CD4-positive, alpha-beta T cell treated with Interleukin-12 subunit alpha and Interleukin-12 subunit beta, for 1 hour (primary cell): ENCODE measurements at places on chromosomes 6 and 20.

DNA sequence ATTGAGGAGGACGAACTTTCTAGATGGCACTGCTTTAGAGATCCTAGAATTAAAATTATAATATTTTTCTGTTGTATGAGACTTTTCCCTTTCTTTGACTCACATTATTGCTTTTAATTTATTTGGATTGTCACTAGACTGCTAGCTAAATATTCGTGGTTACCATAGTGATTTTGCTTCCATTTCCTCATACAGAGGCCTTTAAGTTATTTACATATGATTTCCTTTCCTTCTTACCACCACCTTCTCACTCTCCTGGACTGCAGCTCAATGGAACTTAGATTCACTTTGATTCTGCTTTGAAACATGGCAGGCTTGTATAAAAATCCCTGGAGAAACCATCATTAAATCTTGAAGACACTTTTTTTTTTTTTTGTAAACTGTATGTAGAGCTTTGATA is 222.9 kb downstream of the LAMA2 start:
- no peak for DNase-seq

DNA sequence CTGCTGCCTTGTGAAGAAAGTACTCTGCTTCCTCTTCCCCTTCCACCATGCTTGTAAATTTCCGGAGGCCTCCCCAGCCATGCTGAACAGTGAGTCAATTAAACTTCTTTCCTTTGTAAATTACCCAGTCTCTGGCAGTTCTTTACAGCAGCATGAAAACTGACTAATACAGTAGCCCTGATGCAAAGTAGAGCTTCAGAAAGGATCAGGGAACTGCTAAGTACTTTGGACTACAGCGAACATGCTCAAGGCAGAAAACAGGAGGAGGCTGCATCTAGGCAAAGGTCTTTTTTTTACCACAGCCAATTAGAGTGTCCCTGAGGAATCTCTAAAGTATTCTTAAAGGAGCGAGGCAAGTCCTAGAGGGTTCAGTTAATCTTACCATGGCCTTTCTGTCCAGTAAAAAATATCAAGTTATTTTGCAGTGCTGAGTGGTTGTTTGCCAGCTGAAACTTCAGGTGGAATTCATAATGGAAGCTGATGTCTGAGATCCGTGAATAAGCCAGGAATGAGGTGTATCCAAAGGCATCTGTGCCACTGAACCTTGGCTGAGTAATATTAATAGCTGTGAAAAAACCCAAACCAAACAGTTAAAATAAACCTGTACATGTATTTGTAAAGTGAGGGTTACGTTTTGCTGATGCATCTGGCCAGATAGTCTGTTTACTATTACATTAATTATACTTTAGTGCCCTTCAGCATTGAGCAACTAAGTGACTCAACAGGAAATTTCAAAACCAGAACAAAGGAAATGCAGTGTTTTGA is 170.4 kb downstream of the PHF3 start:
- DNase-seq, result no peak

DNA sequence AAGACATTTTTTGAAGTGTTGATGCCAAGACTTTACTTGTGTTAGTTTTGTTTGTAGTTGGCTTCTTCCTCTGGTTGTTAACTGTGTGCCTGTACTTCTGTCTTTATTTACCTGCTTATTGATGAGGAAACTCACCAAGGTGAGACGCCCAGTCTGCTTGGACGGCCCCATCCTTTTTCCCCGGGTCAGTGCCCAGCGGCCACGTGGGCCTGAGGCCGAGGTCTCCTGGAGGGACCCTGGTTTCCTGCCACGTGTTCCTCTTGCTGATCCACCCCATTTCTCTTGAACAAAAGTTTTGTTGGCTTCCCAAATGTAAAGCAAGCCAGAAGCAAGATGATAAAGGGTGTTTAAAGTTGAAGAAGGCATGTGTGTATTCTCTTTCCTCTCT is 24.8 kb downstream of the DUSP22 start:
- no peak for DNase-seq

DNA sequence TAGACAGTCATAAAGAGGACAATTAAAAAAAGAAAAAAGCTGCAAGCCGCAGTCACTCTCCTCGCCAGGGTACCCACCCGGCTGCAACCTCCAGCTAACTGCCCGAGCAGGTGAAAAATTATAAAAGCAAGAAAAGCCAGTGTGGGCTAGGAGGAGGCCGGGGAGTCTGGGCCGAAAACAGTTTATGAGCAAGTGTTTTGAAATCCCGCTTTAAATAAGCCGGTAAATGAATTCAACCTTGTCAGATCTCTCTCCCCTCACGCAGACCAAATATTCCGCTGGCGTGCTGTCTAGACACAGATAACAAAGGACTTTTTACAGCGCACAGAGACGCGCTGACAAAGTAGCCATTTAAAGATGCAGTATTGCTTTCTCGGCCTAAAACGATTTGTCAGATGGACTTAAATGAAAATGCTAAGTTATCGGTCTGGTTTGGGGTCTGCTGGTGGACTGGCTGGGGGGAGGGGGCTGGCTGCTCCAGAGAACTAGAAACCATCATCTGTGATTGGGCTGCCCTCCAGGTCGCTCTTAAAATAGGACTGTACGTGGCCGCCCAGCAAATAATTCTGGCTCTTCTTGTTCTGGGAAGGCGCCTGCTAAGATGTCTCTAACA is 24.6 kb downstream of the PMEPA1 start:
- no peak for DNase-seq

DNA sequence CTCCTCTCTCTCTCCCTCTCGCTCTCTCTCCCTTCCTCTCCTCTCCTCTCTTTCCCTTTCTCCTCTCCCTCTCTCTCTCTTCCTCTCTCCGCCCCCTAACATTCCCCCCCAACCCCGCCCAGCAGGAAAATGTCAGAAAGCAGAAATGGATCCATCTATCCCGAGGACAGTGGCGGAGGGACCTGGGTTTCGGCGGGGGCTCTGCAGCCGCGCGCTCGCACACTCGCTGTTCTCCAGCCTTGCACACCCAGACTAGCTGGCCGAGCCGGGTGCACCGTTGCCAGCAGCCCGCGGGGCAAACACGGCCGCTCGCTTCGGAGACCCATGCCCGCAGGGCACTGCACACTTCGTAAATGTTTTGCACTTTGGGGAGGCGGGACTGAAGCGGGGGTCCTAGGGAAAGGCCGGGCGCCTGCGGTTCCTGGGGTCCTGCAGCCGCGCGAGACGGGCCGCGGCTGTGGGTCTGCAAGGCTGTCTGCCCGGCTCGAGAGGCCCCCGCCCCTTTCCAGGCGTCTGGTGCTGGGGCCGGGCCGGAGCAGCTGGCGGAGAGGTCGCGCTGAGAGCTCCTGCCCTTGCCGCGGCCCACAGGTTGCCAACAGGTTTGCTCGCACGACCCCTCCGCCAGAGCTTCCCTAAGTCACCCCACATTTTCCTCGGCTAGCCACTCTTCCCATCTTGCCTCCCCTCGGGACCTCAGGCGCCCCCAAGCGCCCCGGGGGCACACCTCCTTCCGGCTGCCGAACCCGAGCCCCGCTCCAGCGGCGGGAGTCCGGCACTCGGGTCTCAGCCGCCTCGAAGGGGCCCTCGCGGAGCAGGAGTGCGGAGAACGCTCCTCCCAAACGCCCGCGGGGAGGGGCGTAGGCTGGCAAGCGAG is 818 bp upstream of the MDGA1 start:
- DNase-seq, result peak; percentile 72

- no peak for DNase-seq
Measured at GRCh38 chr20:51752343-51752951, 15.7 kb downstream of the ATP9A start.

- DNase-seq, result peak; percentile 13
Measured at GRCh38 chr6:6583836-6584235, 4.7 kb upstream of the LY86 start.

DNA sequence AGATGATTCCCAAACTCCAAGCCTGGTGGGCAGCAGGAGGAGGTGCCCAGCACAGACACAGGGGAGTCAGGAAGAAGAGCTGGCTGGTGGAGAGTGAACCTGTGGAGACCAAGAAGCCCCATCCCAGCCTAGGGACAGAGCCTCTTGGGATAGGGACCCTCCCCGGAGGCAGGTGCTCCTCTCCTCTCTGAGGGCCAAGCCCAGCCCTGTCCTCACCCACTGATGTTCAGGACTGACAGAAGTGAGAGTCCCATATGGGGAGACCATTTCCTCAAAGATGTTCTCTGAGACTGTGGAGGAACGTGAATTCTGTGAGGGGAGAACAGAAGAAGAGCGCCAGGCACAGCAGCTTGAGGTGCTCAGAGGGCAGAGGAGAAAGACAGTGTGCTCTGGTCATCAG is 2.4 kb upstream of the EBF4 start:
- no peak for DNase-seq

DNA sequence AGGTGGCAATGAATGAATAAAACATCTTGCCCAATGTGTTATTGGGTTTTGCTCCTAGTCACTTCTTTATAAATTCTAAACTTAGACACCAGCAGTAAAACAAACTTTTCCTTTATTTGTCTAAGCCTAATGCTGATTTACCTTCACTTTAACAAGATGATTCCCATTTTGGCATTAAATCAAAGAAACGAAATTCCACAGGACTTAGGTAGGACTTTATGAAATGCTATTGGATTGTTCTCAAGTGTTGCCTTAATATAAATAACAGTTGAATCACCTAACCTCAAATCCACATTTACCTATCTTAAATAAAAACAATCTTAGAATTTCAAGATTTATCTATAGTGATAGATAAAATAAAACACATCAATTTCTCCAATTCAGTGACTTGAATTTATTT is 831.8 kb downstream of the EPHA7 start:
- DNase-seq, result no peak

DNA sequence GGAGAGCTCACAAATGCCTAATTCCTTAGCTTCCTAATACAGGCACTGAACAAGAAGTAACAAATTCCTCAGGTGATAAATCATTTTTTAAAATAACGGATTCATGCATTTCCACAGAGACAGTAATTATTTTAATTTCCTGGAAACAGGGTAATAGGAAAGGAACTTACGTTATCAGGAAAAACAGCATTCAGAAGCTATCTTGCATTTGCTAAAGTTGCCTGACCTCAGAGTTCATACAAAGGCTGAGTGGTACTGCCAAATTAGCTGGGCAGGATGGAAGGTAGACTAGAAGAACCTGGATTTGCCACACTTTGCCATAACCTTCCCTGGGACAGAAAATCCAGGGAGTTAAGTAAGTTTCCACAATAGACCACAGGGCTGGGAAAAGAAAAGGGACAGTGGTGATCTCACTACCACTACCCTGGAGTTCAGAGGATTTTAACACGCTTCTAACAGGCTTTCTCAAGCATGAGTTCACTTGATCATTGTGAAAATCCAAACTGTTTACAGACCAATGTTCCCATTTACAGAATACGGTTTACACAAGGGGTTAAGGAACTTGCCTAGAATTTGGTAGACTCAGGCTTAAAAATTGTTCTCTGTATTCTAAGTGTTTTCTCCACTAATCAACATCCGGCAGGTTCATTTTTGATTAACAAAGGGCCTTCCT is 57.0 kb downstream of the KIF13A start:
- DNase-seq, result no peak

- DNase-seq, result no peak
Measured at GRCh38 chr6:156809446-156810178, 32.4 kb downstream of the ARID1B start.

DNA sequence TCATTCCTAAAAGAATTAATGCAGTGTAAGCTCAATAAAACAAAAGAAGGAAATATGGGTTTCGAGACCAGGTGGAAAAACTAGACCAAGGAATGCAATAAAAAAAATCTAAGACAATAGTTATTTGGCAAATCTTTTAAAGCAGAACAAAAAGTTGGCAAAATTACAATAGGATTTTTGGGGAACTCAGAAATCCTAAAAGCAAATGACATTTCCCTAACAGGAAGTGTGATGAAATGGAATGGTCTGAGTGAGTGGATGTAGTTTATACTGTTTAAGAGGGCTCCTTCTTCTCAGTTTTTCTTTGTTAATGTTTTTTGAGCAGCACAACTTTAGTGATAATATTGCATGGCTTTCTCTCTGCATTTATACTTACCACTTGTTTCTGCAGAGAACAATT is 190.0 kb downstream of the PLCB4 start:
- DNase-seq, result no peak

GRCh38 chr6:45830441-45831139 is 185.1 kb downstream of the CLIC5 start:
- peak; percentile 14 for DNase-seq

GRCh38 chr6:77092971-77093370 is 370.3 kb downstream of the HTR1B start:
- DNase-seq, result no peak

GRCh38 chr6:45365036-45365435 is 12.7 kb downstream of the SUPT3H start:
- DNase-seq, result no peak

- DNase-seq, result no peak
Measured at GRCh38 chr6:136840276-136841001, 18.0 kb downstream of the PEX7 start.

GRCh38 chr6:26420688-26421171 is 18.7 kb downstream of the BTN3A1 start:
- DNase-seq, result peak; percentile 52

DNA sequence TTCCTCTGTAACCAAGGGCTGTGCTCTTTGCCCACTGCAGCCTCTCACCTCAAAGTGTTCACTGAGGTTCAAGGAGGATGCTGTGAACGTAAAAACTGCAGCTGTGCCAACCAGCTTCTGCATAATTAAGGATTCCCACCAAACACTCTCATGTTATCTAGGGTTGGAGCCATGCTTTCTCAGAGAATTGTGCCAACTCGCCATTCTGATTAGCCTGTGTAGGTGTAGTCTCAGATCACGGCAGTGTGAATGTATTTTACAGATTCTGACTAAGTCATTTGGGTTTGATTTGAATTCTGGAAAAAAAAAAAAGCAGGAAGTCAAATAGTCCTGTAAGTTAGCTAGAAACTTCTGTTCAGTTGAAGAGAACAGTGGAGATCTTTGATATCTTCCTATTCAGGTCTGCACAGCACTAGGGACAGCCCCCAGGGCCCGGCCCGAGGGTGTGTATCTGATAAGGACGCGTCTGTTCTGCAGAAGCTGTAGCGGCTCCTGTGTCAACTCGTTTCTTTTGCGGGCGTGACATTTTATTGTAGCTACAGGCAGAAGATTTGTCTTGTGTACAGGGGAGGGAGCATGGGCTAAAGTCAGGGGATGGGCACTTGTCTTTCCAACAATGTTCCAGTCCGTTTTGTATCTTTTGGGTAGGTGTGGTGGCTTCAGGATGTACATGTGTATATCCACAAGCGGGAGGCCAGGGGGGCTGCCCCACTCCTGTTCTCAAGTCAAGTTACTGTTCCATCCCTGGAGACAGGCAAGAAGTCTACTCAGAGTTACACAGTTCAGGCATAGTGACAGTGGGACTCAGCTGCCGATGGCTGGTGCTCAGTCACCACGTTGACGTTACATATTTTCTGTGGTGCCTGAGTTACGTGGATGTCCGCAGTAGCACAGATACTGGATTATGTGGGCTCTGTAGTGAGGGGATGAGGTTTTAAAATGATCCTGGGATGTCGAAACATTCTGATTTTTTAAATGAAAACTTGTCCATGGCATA is 12.4 kb downstream of the IRF4 start:
- DNase-seq, result no peak

GRCh38 chr6:88840796-88841539 is 122.5 kb downstream of the RNGTT start:
- DNase-seq, result no peak

DNA sequence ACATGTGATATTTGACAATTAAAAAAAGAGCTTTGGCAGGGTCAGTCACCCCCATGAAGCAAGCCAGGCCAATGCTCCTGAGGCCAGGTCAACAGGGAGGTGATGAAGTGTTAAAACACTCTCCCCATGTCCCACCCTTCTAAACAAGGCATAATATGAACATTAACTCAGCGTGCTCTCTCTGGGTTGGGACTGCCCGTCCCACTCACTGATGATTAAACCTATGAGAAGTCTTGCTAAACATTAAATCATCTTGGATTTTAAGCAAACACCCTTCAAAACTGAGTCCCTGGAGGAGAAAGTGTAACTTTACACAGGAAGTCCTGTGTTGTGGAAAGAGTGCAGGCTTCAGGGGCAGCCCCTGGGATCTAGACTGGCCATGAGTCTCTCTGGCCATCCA is 558.5 kb downstream of the CD83 start:
- DNase-seq, result no peak
